Mesenteric fat pad (tissue), 1 donor: ENCODE measurements at places on chromosomes 12 and 14. TPM values are rescaled to one million over a fixed set of nuclear protein-coding genes. Genes with fewer than 3 reads are reported as not detected.
A peak's percentile ranks its signal among the peaks of the same experiment; 100 is the strongest.

The SLC5A8 gene
- total RNA-seq = not detected

DNA sequence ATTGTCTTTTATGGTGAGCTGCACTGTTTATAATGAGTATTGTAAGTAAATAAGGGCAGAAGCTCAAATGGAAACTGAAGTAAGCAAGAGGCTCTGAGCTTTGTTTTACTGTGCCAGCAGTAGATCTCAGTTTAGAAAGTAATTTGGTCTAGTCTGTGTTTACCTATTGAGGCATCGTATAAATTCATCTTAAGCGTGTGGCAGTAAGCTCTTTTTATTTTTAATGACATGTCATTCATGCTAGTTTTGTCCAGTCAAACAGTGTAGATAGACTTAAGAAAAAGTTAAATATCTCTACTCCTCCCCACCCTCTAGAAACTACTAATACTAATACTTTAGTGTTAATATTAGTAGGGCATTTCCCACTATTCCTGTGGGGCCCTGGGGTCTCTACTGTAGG lies 2.0 kb downstream of the ANO6 start:
- no peak for DNase-seq

- DNase-seq = no peak
Measured at GRCh38 chr14:31265701-31266398, 58.3 kb upstream of the HECTD1 start.

GRCh38 chr14:55973911-55974630 lies 144.1 kb upstream of the PELI2 start:
- DNase-seq = no peak

GRCh38 chr12:11759899-11760298 lies 110.4 kb downstream of the ETV6 start:
- DNase-seq = no peak

- DNase-seq = peak; percentile 53
Measured at GRCh38 chr12:52358575-52359350, 8.5 kb downstream of the KRT85 start.
